ENCODE measurements at places on chromosomes 5 and 9. TPM values are rescaled to one million over a fixed set of nuclear protein-coding genes. Genes with fewer than 3 reads are reported as not detected.
A peak's percentile ranks its signal among the peaks of the same experiment; 100 is the strongest.

- no peak for DNase-seq
Observed at GRCh38 chr5:53929570-53929969, 369.1 kb downstream of the NDUFS4 start.

- DNase-seq, result no peak
Observed at GRCh38 chr5:31007672-31008071, 185.8 kb upstream of the CDH6 start.

- DNase-seq, result no peak
Observed at GRCh38 chr5:43268188-43268820, 44.9 kb downstream of the HMGCS1 start.

DNA sequence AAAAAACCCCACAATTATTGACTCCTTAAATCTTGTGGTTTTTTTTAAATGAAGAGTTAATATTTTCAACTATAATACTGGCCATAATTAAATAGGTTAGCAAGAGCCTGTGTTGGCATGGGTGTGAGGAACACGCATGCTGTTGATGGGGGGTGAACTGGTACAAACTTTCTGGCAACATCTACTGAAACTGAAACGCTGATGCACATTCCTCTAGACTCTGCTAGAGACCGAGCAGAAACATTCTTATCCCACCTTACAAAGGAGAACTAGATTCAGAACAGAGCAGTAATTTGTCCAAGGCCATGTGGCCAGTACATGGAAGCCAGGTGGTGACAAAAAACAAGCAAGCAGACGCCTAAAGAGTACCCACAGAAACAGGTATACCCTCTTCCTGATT lies 2.4 kb downstream of the BICD2 start:
- DNase-seq, result no peak

- DNase-seq, result no peak
Observed at GRCh38 chr9:124214116-124214515, 43.6 kb upstream of the NEK6 start.

The LAMC3 gene
- 23.0 TPM for total RNA-seq

The GABRA1 gene
- not detected for total RNA-seq

GRCh38 chr9:95508968-95509850 lies 7.6 kb downstream of the PTCH1 start:
- DNase-seq, result peak; percentile 85

- DNase-seq, result no peak
Observed at GRCh38 chr5:152170350-152170749, 234.7 kb downstream of the NMUR2 start.

- DNase-seq, result peak; percentile 39
Observed at GRCh38 chr5:14321936-14322335, 178.8 kb downstream of the TRIO start.

DNA sequence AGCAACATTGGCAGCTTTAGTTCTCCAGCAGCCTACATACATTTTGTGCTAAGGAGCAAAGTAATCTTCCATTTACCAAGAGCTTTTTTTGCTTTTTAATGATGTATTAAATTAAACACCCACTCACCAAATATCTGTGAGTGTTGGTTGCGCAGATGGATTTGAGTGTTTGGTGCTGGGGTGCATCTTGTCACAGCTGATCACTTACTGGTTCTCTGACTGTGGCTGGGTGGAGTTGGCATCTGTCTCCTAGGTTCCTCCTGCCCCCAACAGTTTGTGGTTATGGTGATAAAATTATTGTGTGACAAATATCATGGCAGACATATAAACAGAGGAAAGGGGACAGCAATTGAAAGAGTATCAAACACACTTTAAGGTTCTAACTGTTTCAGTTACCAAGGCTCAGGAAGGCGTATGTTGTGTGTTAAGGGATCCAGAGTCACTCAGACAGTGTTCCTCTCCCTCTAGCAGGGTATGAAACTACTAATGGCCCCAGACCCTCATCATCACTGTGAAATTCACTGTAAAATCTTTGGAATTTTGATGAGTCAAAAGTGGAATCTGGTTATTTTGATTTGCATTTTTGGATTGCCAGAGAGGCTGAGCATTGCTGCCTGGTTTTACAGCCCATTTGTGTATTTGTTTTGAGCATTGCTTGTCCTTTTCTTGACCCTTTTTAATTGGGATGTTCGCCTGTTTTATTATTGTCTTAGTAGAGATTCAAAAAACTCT lies 81.7 kb downstream of the PDE8B start:
- no peak for DNase-seq

GRCh38 chr9:107043886-107044285 lies 180.9 kb downstream of the ZNF462 start:
- DNase-seq, result no peak

GRCh38 chr5:1099926-1100663 lies 11.8 kb downstream of the SLC12A7 start:
- DNase-seq, result no peak

DNA sequence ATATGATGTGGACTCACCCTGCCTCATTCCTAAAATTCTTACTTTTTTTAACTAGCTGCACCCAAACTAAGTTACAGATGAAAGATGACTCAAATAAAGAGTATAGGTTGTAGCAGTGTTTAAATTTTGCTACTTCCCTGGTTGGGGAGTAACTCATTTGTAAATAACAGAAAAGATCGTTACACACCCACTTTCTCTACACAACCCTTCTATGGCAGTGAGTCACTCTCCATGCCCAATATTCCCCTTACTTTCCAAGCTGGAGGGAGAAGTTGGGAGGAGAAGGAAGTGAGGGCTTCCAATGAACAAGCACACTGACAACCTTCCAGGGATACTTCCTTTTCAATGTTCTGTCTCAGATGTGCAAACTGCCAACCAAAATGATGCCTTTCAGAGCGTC lies 1.9 kb downstream of the RASEF start:
- no peak for DNase-seq

DNA sequence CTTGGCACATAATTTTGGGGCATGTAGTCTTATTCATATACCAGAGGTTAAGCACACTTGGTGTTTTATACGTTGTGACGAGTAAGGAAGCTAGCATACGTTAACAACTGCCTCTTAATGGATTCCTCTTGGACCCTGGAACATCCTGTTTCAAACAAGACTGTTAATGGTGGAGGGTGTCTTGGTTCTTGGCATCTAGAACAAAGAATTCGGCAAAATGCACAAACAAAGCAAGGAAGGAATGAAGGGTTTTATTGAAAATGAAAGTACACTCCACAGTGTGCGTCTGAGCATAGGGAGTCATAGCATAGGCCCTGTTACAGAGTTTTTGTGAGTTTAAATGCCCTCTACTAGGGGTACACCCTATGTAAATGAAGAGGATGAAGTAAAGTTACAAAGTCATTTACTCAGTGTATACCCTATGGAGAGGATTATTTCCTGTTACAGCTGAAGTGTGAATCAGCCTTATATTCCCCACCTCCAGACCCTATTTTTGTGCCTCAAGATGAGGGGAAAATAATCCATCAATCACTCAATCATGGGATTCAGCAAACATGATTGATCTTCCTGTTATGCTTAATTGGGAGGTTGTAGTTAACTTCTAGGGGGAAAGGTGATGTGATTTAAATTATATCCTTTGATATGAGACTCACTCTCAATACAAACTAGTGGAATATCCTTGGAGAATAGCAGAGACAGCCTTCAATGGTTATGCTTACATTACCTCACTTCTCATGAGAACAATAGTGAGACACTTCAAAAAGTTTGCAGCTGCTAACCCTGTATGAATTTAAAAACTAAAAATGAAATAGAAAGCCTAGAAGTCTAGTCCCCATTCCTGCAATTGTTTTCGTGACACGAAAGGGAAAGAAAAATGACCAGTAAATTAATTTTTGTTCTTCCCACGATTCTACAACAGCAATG lies 84.9 kb upstream of the MYO10 start:
- DNase-seq, result no peak

GRCh38 chr9:78369639-78370219 lies 72.8 kb downstream of the PSAT1 start:
- peak; percentile 27 for DNase-seq

DNA sequence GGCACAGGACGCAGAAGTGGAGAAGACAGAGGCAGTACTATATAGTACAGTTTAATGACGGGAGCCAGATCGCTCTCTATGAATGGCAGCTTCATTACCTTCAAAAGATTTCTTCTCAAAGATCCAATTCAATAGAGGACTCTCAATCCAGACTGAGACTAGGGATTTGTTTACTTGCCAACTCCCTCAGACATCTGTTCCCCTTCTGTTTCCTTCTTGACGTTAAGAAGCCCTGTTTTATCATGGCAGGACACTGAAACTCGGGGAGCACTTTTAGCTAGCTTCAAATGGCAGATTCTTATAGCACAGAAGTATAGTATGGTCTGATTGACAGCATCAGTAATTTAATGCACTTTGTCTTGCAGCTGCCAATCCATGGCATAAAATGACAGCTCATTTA lies 747.3 kb upstream of the C9orf72 start:
- no peak for DNase-seq

GRCh38 chr5:117149312-117149711 lies 574.7 kb upstream of the SEMA6A start:
- DNase-seq, result no peak

- DNase-seq, result no peak
Observed at GRCh38 chr5:125882061-125882460, 541.1 kb upstream of the GRAMD2B start.

The LCN10 gene
- 5.7 TPM for total RNA-seq

DNA sequence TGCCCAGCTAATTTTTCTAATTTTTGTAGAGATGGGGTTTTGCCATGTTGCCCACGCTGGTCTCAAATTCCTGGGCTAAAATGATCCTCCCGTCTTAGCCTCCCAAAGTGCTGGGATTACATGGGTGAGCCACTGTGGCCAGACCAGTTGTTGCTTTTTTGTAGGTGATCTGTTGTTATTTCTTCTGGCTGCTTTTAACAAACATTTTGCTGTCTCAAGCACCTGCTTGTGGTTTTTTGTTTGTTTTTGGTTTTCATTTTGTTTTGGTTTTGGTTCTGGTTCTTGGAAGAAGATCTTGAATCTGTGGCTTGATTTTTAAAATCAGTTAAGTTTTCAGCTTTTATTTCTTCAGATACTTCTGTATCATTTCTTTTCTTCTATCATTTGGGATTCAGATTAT lies 21.1 kb downstream of the ERCC6L2 start:
- no peak for DNase-seq

The RELL2 gene
- 5.9 TPM for total RNA-seq

DNA sequence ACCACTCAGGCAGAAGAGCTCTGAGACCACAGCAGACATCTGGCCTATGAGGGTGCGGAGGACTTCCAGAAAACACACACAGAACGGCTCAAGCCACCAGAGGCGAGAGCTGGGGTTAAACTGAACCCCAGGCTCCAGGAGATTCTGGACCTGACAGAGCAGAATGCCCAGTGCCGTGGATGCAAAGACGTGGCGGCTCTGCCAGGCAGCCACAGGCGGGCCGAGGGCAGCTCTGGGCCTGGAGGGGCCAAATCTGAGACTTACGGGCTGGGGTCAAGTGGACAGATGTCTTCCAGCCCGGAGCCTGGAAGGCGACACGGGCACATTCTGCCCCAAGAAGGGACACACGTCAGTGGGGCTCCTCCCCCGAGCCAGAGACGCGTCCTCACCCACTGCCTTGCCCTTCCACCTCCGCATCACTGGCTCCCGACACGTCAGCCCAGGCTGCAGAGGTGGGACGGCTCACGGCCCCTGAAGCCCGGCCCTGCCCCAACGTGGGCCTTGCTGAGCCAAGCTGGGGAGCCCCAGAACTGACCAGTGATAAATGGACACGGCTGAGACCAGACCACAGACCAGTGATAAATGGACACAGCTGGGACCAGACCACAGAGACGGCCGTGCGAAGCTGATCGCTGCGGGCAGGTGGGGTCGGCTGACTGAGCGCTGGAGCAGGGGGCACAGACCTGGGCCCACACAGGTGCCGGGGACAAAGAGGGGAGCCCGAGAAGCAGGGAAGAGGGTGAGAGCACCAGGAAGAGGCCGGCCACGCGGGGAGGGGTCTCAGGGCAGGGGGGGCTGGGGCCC lies 40.9 kb upstream of the NSMF start:
- no peak for DNase-seq

GRCh38 chr5:132898094-132898493 lies 24.6 kb downstream of the LEAP2 start:
- DNase-seq, result no peak

The PCDHGA5 gene
- 2.2 TPM for total RNA-seq

The FBP1 gene
- 5.8 TPM for total RNA-seq

The CNTLN gene
- total RNA-seq, result 4.3 TPM

- no peak for DNase-seq
Observed at GRCh38 chr5:180380856-180381255, 27.7 kb upstream of the GFPT2 start.

DNA sequence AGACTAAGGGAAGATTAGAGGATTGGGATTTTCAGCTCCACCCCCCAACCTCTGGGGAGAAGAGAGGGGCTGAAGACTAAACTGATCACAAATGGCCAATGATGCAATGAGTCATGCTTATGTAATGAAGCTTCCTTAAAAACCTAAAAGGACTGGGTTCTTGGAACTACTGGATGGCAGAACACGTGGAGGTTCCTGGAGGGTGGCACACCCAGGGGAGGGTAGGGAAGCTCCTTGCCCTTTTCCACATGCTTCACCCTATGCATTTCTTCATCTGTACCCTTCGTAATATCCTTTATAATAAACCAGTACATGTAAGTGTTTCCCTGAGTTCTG lies 48.6 kb downstream of the ARHGEF28 start:
- DNase-seq, result no peak

GRCh38 chr5:104702212-104702611 lies 1139.6 kb upstream of the NUDT12 start:
- no peak for DNase-seq

DNA sequence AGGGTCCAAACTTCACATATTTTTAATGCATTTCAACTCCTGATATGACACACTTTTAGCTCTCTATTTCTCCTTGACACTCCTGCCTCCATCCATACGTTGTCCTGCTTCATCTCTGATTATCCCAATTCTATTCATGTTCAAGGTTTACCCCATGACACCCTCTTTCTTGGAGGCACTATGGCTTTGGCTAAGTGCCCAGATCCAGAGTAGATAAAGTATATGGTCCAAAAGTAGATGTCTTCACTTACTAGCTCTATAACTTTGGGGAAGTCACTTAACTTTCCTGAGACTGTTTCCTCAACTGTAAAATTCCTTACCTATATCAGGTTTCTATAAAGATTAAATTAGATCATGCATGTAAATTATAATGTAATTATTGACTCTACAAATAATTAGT lies 36.1 kb downstream of the SLC22A5 start:
- no peak for DNase-seq

- DNase-seq, result no peak
Observed at GRCh38 chr5:72134226-72134899, 27.1 kb downstream of the MAP1B start.

- DNase-seq, result no peak
Observed at GRCh38 chr5:38379350-38379937, 121.1 kb downstream of the EGFLAM start.

The MVB12B gene
- 8.6 TPM for total RNA-seq

GRCh38 chr5:126871441-126871840 lies 94.5 kb downstream of the LMNB1 start:
- no peak for DNase-seq

- no peak for DNase-seq
Observed at GRCh38 chr5:35047785-35048404, at the start of gene AGXT2. TSS of gene AGXT2 (minus strand) at chr5:35047949. CDS start at chr5:35047892, 57 bp downstream.

DNA sequence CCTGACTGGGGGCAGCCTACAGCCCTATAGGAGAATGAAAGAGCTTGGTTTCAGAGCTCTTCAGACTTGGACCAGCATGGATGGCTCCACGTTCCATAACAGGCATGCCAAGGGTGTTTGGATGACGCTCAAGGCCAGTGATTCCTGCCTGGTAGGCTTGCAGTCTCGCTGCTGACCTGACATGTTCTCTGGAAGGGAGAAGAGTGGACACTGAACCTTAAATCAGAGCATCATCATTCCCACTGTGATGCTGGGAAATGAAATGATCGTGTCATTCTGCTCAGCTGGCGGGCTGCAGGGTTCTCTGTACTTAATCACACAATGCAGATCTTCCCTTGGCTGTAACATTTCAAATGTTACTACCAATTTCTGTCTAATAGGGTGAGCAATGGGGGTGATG lies 57.0 kb downstream of the CFAP90 start:
- no peak for DNase-seq

- DNase-seq, result no peak
Observed at GRCh38 chr9:115691693-115692092, 461.9 kb upstream of the PAPPA start.

All from lower leg skin (tissue), 4 donors.